ENCODE measurements at places on chromosomes 5 and 9.

DNA sequence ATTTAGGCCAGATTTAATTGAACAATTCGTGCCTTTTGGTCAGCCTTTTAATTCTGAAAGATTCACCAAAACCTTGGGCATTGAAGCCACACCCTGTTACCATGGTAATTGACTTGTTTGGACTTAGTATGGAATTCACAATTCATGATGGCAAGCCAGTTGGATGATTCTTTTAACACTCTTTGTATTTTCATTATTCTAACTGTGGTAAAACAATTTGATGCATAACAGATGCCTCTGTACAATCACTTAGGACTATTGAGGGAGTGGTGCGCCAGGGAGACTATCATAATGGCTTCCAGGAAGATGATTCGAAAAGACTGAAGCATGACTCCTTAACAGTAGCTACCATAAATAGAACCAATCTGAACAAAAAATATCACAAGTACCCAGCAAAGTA lies 381.1 kb upstream of the ADAMTS16 start:
- no peak for DNase-seq

DNA sequence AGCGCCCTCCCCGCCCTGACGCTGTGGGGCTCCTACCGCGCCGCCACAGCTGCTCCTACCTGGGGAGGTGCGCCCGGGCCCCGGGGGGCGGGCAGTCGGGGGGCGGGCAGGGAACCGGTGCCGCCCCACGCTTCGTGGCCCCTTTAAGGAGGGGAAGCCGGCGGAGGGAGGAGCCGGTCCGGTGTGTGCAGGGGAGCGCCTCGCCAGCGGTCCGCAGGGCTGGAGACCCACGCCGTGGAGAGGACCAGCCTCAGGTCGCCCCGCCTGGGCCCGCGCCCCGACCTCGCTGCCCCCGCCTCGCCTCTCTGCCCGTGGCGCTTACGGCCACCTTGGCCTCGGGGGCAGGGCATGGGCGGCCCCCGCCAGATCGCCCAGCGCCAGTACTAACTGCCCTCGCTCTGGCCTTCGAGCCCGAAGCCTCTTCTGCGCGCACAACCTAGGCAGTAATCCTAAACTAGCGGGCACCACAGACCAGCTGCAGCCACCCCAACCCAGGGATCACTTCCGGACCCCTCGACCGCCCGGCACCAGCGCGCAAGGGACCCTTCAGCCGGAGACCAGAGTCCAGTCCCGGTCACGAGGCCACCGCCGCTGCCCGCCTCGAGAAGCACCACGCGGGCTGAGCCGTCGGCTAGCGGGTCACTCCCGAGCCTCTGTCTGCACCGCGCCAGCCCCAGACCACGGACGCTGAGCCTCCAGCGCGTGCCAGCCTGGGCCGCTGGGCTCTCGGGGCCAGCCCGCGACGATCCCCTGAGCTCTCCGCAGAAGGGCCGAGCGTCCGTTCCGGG lies at the start of gene FOXE1:
TSS of gene FOXE1 (plus strand) at position 171 of the 788 bp plus-strand sequence. CDS start 689 bp downstream, outside the sequence.
- peak; percentile 42 for DNase-seq

DNA sequence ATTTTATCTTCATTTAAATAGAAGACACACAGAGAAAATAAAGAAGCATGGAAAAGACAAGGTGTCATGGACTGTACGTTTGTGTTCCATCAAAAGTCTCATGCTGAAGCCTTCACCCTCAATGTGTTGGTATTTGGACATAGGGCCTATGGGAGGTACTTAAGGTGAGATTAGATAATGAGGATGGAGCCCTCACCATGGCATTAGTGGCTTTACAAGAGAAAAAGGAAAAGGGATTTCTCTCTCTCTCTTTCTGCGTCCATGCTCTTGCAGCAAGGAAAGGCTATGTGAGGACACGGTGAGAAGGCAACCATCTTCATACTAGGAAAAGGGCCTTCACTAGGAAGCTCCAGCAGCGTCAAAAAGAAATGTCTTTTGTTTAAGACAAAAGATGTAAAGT lies 797.0 kb upstream of the CDH10 start:
- no peak for DNase-seq

DNA sequence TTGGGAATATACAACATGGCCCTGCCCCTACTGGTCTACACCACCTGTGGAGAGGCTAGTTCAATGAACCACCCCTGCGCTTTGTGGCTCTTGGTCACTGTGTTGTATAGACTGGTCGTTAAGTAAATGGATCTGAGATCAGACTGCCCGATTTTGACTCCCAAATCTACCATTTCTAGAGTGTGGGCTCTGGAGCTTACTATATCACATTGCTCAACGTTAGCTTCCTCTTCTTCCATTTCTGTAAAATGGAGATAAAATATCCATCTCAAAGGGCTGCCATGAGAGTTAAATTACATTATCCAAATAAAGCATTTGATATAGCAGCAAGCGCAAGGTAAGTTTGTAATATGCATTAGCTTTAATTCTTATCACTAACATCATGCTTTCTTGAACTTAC lies 52.7 kb upstream of the IFNK start:
- no peak for DNase-seq

DNA sequence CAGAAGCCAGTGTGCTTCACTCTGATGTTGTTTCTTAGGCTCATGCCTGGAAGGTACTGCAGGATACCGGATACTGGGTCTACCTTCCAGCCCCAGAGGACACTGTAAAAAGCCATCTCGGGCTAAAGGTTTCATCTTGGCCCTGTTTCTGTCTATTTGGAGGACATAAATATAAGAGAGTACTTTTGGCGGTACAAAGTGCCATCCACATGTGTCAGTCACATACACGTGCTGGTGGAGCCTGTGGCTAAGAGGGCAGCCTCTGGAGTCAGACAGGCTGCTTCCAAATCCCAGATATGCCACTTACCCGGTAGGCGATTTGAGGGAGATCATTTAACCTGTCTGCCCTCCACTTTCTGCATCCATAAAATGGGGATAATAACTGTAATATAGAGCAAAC lies 160.4 kb downstream of the NR3C1 start:
- DNase-seq, result no peak

DNA sequence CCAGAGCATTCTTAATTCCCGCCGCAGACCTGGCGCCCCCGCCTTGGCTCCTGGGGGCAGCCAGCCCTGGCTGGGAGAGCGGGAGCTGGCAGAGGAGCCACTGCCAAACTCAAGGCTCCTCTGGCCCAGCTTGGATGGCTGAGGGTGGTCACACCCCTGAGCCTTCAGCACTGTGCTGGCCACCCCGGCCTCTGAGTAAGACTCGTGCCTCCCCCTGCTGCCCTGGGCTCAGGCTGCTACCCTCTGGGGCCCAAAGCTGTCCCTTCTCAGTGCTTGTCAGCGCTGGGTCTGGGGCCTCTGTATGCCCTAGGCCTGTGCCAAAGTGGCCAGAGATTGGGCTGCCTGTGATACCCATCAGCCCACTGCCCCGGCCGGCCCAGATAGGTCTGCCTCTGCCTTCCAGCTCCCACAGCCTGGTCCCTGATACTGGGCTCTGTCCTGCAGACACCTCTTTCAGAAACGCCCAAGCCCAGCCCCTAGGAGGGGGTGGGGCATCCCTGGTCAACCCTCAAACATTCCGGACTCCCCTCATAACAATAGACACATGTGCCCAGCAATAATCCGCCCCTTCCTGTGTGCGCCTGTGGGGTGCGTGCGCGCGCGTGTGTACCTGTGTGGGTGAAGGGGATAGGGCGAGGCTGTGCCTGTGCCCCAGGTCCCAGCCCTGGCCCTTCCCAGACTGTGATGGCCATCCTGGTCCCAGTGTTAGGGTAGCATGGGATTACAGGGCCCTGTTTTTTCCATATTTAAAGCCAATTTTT lies 4.4 kb upstream of the PRR7 start:
- no peak for DNase-seq

Measured in right forelimb (tissue), 1 donor.